ENCODE measurements at places on chromosomes 5 and 9. TPM values are rescaled to one million over a fixed set of nuclear protein-coding genes. Genes with fewer than 3 reads are reported as not detected.

The ARHGEF39 gene
- total RNA-seq: 19.1 TPM

The EQTN gene
- not detected for total RNA-seq

The SOWAHA gene
- total RNA-seq: not detected

GRCh38 chr5:124102486-124102885 is 590.5 kb downstream of the CSNK1G3 start:
- no peak for DNase-seq

GRCh38 chr5:72746736-72747135 is 69.7 kb upstream of the TNPO1 start:
- no peak for DNase-seq

GRCh38 chr9:69149321-69149807 is 24.7 kb upstream of the TJP2 start:
- DNase-seq: no peak

GRCh38 chr5:68245319-68245718 is 29.8 kb downstream of the PIK3R1 start:
- no peak for DNase-seq

The PCDHGA8 gene
- total RNA-seq: not detected

GRCh38 chr5:178515776-178516503 is 74.3 kb downstream of the COL23A1 start:
- DNase-seq: no peak

The LOX gene
- total RNA-seq: not detected

The ACSL6 gene
- total RNA-seq: 3.3 TPM

The KLF4 gene
- total RNA-seq: 1.2 TPM

The GTF2H2 gene
- total RNA-seq: 22.7 TPM

DNA sequence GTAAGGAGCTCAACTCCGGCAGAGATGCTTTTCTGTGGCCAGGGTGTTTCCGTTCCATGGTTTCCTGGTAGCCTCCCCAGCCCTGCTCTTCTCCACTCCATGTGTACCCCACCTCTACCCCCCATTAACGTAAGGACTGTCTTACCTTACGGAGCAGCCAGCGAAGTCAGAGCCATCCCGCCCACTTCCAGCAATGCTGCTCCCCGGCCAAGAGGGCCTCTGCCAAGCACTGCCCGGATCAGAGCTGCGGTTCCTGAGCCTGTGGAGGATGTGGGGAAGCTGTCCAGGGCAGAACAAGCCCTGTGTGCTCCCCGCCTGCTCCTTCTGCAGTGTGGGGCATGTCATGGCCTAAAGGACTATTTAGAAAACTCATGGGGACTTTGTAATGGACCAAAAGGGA is 261.2 kb downstream of the GADD45G start:
- DNase-seq: no peak

DNA sequence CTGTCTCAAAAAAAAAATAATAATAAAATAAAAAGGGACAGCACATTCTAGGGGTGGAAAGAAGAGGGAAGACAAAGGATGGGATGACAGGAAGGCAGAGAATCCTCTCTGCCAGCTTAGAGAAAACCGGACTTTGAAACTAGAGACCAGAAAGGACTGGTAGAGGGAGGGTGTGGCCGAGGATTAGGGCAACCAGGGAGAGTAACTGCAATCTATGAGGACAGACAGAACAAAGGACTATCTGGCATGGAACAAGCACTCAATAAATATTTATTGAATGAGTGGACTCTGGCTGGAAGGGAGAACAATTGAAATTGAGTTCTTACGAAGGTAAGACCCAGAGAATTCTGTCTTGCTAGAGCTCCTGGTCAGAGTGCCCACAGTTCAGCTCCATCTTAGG is 2.4 kb downstream of the GBA2 start:
- no peak for DNase-seq

GRCh38 chr9:97237951-97238889 is 69.2 kb upstream of the CCDC180 start:
- peak; percentile 91 for DNase-seq

GRCh38 chr9:109816490-109816889 is 36.5 kb downstream of the PALM2AKAP2 start:
- no peak for DNase-seq

The ADRB2 gene
- 0.09 TPM for total RNA-seq

The HTR4 gene
- not detected for total RNA-seq

- DNase-seq: peak; percentile 82
These were observed 393 bp downstream of the SH3GLB2 start for GRCh38 chr9:129027685-129028191.

DNA sequence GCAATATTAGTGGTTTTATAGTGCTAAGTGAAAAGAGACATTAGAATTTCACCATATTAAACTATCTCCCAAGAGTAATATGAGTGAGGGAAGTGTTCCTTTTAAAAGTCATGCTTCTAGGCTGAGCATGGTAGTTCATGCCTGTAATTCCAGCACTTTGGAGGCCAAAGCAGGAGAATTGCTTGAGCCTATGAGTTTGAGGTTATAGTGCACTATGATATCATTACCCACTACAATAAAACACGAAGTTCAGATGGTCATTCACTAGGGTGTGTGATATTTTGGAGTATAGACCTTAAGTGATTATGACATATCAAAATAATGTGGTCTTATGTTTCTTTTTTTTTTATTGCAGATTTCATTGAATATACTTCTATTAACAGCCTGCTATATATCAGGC is 6.7 kb downstream of the KIF2A start:
- no peak for DNase-seq

DNA sequence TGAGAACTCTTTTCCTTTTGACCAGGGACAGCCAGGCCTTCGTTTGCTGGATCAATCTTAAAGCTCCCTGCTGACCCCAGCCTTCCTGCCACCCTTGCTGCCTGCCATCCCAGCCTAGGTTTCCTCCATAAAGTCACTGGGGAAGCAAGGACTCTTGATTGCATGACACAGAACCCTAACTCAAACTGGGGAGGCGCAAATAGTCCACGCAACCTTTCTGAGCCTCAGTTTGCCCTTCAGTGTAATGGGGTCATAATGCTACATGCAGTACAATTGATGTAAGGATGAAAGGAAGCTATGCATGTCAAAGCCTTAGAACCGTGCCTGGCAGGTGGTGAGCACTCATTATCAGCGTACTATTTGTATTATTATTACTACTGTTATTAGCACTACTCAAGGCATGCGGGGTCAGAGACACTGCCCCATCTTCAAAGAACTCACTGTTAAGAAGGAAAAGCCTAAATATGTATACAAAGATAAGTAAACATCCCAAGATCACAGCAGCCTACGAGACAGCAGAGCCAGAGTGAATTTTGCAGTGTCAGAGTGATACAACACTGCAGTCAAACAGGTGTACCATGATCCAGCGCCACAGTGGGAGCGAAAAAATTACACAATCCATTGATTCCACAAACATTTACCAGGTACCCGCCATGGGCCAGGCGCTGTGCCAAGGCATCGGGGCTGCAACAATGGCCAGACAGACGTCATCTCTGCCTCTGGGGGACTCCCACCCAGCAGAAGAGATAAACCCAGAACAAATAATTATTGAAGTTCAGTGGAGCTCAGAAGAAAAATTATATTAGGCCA is 16.9 kb upstream of the CPLX2 start:
- no peak for DNase-seq

The SNCAIP gene
- not detected for total RNA-seq

DNA sequence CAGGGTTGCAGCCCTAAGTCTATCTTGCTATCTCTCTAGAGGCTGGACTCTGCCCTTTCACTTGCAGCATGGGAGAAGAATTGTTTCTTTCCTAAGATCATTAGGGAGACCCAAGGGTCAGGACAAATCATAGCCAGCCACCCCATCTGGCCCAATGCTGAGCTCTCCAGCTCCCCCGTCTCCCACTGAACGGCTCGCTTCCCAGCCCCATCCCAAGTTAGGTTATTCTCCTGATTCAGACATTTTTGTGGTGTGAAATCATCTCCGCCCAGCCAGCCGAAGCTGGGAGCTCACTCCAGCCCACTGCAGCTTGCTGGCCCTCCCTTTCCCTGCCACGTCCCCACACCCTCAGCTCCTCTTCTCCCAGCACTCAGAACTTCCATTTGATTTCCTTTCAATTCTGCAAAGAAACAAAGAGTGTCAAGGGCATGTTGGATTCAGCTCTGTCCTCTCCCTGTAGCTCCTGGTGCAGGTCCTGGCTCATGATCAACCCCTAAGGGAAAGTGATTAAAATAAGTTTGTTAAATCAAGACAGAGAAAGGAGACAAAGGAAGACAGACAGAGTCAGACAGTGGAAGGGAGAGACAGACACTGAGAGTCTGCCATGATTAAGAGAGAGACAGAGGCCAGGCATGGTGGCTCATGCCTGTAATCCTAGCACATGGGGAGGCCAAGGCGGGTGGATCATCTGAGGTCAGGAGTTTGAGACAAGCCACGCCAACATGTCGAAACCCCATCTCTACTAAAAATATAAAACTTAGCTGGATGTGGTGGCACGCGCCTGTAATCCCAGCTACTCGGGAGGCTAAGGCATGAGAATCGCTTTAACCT is 12.6 kb upstream of the SPARC start:
- DNase-seq: no peak

The PCDHB5 gene
- total RNA-seq: not detected

- no peak for DNase-seq
These were observed 58.1 kb downstream of the GOLPH3 start for GRCh38 chr5:32115985-32116384.

GRCh38 chr5:137092831-137093230 is 406.3 kb downstream of the SPOCK1 start:
- DNase-seq: no peak

- no peak for DNase-seq
These were observed 570.7 kb upstream of the WWC1 start for GRCh38 chr5:167720676-167721260.

The PCDHA13 gene
- not detected for total RNA-seq

DNA sequence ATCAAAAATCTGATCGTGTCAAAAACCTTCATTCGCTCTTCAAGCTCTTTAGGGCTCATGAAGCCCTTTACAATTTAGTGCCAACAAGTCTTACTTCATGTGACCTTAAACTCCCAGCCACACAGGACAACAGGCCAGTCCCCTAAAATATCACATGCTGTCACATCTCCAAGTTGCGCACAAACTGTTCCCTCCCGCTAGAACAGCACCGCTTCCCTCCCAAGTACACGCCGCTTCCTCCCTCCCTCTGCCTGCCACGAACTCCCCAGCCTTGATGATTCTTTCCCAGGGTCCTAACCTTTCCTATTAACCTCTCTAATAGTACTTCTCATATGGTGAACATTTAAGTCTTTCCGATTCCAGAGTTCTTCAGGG is 91.2 kb downstream of the TLE1 start:
- DNase-seq: no peak

GRCh38 chr5:87185838-87186237 is 81.8 kb upstream of the RASA1 start:
- DNase-seq: no peak

The CSF2 gene
- 59.5 TPM for total RNA-seq

GRCh38 chr9:93667627-93668026 is 91.2 kb downstream of the PHF2 start:
- DNase-seq: peak; percentile 1

The SLC30A5 gene
- total RNA-seq: 45.1 TPM

GRCh38 chr5:10885026-10885425 is 124.0 kb upstream of the DAP start:
- DNase-seq: peak; percentile 7

- peak; percentile 23 for DNase-seq
These were observed 18.7 kb upstream of the C5orf34 start for GRCh38 chr5:43533646-43534045.

Measured in activated CD4-positive, alpha-beta T cell treated with anti-CD3 and anti-CD28 coated beads for 36 hours (primary cell).